ENCODE measurements at places on chromosomes 4 and X.
A peak's percentile ranks its signal among the peaks of the same experiment; 100 is the strongest.

GRCh38 chr4:48772556-48772955, 7.5 kb downstream of the FRYL start:
- no peak for DNase-seq

DNA sequence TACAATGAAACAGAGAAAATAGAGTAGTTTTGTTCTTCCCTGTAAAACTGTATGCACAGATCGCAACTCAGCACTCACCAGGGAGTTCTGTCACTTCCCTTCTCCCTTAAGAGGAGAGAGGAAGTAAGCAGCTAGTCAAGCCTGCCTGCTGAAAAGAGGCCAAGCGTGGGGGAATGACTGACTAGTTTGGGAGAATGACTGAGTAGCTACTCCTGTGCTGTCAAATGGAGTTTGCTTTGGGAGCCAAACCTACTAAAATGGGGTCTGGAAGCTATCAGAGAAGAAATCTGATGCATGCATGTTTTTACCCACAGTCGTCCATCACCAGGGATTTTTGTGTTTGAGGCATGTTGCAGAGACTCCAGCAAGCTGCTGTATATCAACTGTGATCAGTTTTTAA, 54.6 kb upstream of the LHFPL1 start:
- DNase-seq, result no peak

DNA sequence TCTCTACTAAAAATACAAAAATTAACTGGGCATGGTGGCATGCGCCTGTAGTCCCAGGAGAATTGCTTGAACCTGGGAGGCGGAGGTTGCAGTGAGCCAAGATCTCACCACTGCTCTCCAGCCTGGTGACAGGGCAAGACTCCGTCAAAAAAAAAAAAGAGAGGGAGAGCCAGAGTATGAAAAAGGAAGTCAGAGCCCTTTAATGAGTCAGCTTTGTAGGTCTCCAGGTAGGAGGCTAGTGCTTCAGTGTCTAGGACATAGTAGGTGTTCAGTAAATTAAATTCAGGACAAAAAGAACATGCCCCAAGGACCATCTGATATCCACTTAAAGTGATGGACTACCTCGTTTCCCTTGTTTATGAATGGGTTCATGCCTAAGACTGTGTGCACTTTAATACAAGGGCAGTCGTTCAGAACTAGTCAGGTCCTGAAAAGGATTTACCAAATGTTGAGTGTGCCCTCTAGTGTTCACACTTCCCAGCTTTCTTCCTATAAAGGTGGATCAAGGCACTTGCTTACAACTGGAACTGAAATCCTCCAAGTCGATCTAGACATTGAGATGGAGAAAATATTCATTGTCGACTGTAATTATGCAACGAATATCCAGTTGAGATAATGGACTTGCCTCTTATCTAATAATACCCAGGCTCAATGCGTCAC, 29.0 kb downstream of the F9 start:
- peak; percentile 72 for DNase-seq

GRCh38 chrX:13101441-13102139, 57.2 kb upstream of the FAM9C start:
- peak; percentile 86 for DNase-seq

GRCh38 chrX:113906168-113906567, 677.7 kb upstream of the HTR2C start:
- no peak for DNase-seq

- no peak for DNase-seq
Observed at GRCh38 chrX:56853436-56853835, 124.4 kb downstream of the NBDY start.

DNA sequence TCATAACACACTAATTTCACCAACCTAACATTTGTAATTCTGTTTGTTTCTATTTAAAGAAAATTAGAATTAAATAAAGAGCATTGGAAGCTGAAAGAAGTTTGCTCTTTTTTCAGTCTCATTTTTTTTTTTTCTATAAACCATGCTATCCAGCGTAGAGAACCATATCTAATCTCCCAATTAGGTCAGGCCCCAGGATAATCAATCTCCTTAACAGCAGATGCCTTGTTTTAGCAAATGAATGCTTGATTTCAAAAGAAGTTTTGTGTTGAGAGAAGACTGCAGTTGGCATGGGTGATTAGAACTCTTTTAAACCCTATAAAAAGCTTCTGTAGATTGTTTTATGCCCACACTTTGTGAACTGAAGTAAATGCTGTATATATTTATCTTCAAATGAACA, 15.6 kb upstream of the MAD2L1 start:
- DNase-seq, result no peak

- DNase-seq, result no peak
Observed at GRCh38 chr4:25842229-25842845, 20.5 kb downstream of the SEL1L3 start.

DNA sequence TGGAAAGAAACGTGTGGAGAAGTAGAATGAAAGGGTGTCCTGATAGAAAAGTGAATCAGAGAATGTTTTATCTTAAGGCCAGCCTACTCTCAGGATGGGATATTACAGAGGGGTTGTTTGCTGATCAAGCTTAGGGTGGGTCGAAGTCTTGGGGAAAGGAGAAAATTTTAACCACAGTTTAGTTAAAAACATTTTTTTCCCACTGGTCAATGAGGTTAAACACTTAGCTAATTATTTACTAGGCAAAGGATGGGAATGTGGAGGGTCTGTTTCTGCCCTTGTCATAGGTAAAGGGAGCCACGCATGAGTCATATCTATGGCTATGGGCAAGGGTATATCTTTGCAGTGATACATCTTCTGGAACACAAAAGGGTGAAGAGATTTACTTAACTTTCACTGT, 16.1 kb upstream of the SULT1E1 start:
- DNase-seq, result no peak

DNA sequence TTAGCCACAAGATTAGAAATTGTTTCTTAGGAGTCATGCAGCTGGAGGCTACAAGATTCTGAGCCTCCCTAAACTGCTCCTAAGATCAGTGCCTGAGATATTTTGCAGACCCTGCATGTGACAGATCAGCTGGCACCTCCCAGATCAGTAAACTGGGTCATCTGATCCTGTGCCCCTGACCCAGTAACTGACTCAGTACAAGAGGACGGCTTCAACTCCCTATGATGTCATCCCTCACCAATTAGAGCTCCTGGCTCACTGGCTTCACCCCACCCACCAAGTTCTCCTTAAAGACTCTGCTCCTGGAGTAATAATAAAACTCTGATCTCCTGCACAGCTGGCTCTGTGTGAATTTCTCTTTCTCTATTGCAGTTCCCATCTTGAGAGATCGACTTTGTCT, 45.4 kb upstream of the PNPLA4 start:
- no peak for DNase-seq

- DNase-seq, result peak; percentile 41
Observed at GRCh38 chr4:80069837-80070731, 2.9 kb downstream of the ANTXR2 start.

GRCh38 chr4:177119021-177119471, 190.6 kb upstream of the NEIL3 start:
- peak; percentile 3 for DNase-seq

- DNase-seq, result no peak
Observed at GRCh38 chrX:35562395-35562794, 235.7 kb upstream of the MAGEB16 start.

DNA sequence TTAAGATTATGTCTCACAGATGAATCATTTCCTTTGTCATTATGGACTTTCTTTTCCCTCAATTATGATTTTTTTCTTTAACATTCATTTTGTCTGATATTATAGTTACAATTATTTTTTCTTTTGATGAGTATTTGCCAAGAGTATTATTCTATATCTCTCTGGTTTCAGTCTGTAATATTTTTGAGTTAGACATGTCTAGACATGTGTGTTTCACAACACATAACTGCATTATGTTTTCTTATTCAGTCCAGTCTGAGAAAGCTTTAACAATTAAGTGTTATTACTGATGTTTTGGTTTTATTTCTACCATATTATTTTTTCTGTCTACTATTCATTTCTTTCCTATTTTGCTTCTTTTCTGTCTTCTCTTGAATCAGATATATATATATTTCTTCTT, 108.3 kb upstream of the MID1IP1 start:
- DNase-seq, result no peak

DNA sequence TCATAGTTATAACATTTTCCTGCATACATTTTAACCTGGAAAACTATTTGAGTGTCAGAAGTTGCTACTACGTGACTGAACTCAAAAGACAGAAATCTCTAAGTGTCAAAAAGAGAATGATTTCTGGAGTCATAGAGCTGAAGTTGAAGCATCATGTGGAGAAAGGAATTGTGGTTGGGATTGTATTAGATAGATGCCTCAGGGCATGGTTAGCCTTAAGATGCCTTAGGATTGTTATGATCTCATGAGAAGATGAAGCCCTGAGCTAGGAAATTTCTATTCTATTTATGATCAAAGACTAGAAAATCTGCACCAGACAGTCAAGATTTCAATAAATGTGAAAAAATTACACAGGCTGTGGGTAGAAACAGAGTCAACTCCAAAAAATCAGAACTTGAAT, 20.2 kb downstream of the EPGN start:
- DNase-seq, result no peak

- peak; percentile 99 for DNase-seq
Observed at GRCh38 chr4:151169223-151169622, 69.8 kb downstream of the RPS3A start.

- DNase-seq, result no peak
Observed at GRCh38 chr4:112739442-112739841, 102.5 kb downstream of the LARP7 start.

DNA sequence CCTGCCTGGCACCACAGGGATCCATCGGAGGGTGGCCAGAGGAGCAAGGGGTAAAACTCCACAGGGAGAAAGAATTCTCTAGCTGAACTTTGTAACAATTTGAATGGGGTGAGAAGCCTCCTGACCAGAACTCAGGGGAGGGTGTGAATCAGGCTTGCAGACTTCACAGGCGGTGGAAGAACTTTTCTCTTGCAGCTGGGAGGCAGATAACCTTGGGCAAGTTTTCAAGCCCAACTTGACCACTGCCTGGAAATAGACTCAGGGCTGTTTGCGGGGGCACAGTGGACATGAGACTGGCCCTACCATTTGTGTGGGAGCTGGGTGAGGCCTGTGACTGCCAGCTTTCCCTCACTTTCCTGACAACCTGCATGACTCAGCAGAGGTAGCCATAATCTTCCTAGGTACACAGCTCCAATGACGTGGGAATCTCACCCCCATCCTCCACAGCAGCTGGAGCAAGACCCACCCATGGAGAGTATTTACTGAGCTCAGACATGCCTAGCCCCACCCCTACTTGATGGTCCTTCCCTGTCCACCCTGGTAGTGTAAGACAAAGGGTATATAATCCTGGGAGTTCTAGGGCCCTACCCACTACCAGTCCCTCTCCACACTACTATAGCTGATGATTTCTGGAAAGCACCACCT, 210.0 kb upstream of the AGTR2 start:
- DNase-seq, result no peak

- DNase-seq, result no peak
Observed at GRCh38 chrX:64427281-64427680, 32.0 kb upstream of the MTMR8 start.

GRCh38 chr4:102180046-102180445, 165.2 kb downstream of the SLC39A8 start:
- DNase-seq, result peak; percentile 68

GRCh38 chrX:75968293-75968692, 183.2 kb upstream of the MAGEE2 start:
- DNase-seq, result no peak

DNA sequence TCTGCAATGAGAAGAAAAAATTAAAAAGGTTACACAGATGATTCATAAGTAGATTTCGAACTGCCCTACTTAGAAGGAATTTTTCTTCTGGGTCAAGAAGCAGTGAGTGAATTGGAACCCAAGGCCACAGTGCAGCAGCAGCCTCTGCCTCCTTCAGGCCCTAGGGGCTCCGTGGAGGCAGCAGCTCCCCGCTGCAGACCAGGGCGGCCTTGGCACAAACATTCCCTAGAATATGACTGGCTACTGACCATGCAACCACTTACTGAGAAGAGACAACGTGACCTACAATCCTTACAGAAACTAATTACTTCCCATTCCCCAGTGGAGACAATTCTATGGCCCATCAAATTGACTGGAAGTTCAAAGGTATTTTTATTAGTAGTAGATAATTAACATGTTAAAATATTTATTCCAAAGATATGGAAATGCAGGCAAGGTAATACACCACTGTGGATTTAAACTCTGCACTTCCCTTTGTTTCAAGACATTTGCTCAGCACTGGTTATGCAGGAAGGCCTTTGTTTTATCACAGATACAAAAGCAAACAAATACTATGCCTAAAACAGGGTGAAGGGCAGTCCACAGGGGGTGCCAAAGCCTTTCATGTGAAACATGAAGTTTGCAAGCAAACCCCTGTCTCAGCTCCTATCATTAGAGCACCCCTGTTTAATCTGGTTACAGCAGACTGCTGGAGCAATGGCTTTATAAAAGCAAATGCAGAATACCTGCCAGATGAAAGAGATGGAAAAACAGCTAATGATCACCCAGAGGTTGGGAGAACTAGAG, 59.2 kb downstream of the PCDH19 start:
- no peak for DNase-seq

DNA sequence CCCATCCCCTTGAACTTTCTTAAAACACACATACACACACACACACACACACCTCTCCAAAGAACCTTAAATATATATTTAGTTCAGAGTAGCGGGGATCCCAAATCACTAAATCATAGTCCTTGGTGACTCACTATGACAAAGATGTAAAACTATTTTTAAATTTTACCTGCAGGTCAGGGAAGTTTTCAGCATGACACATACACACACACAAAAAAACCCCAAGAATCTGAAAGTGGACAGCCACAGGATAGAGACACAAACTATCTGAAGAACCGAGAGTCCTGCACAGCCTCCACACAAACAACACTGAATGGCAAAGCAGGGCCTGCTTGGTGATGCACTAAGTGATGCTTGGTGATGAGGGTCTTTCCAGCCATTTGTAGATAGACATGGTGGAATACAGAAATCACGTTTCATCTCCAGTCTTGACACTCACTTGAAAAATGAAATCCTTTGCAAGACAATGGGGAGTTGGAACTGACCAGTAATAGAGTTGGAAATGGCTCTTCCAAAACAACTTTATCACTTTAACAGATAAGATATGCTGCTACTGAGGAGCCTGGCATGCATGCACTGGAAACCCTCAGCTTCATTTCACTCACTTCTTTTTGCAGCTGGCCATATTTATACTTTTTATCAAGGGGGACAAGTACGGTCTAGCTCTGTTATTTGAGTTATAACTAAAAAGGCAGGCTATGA, 307.3 kb downstream of the RAPGEF2 start:
- peak; percentile 27 for DNase-seq

DNA sequence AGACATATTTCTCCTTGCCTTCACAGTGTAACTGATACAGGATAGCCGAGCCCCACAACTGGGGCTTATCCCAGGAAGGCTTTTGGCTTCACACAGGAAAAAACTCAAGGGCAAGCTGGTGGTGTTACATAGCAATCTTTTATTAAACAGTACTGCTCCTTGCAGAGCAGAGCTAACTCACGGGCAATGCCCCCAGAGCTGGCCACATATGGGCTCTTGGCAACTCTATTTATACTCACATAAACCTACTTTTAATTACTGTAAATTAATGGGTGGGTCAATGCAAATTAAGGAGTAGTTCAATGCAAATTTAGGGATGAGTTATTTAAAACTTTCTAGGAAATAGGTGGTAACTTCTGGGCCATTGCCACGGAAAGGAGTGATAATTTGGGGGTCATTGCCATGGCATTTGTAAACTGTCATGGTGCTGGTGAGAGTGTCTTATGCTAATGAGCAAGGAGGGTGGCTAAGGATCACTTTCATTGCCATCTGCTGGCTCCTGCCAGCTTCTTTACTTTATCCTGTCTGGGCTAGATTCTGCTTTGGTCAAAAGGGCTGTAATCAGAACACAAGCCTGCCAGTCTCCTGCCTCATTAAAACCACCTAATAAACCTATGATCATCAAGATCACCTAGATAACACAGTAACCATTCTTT, 288.8 kb downstream of the CENPC start:
- DNase-seq, result no peak

Data from amniotic epithelial cell (primary cell).